ENCODE measurements at places on chromosomes 2 and 18.

- no peak for DNase-seq
Measured at GRCh38 chr2:215556979-215557378, 121.1 kb upstream of the FN1 start.

DNA sequence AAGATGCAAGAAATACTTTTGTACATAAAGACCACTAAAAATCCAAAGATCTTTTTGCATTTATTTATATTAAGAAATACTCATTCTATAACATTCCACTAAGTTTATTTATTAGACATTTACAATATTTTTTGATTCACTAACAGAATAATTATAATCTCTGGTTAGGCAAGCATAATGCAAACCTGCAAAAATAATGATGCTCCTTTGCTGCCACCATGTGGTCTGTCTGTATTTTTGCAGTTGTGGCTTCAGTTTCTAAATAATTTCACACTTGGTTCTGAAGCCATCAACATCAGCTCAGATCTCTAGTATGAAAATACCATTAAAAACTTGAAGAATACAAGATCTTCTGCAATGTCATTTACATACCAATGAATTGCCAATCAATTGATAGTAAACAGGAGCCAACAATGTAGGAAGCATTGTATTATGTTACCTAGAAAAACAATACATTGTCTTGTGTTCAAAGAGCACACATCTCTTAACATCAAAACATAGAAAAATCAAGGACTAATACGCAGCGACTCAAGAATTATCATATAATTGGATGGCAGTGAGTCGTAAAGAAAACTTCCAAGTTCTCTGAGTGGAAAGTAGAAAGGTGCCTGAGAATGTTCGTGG lies 28.8 kb upstream of the WDR75 start:
- DNase-seq, result no peak

- DNase-seq, result no peak
Measured at GRCh38 chr2:25809646-25810045, 68.6 kb downstream of the ASXL2 start.

- DNase-seq, result no peak
Measured at GRCh38 chr2:241123816-241124536, 21.9 kb upstream of the MTERF4 start.

GRCh38 chr18:52341608-52342381 lies 1.8 kb downstream of the DCC start:
- DNase-seq, result no peak

DNA sequence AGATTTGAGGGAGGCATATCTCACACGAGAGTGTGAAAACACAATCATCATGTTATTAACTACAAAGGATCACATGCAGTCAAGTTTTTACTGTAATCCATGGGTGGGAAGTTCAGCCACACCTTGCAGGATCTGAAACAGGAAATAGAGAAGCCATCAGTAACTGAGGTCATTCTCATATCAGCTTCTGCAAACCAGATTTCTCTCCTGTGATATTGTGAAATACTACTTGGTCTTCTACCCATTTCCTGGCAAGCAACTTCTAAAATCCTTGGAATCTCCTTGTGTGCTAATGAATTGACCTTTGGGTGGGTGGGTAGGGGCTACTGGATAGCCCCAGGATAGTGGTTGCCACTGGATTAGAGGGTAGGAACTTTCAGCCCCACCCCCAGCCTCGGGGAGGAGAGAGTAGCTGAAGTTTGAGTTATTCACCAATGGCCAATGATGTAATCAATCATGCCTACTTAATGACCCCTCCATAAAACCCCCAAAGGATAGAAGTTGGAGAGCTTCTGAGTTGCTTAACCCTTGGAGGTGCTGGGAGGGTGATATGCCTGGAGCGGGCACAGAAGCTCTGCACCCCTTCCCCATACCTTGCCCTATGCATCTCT lies 25.6 kb upstream of the TGIF1 start:
- DNase-seq, result no peak

GRCh38 chr2:64327510-64328414 lies 126.2 kb upstream of the LGALSL start:
- DNase-seq, result peak; percentile 31

DNA sequence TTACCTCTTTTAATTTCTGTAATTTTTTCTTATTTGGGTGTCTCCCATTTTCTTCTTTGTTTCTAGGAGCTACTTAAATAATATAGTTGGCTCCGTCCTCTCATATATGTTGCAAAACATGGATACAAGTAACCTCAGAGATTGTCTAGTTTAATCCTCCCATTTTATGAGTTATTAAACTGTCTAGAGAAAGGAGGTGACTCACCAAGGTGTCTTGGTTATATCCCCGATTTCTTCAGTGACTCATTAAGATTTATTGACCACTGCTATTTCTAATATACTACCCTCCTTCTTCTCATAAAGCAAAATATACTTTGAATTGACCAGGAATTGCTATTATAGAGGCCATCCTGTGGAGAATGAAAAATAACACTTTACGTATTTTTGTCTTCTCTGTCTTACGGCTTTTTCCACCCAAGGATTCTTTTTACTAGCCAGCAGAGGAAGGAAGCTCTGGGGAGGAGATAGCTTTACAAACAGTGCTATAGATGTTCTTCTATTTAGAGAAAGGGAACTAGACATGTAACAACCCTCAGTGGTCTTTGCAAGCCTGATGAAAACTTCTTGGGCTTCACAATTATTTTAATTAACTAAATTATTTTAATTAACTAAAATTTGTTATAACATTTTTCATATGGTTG lies 300.4 kb upstream of the TNP1 start:
- DNase-seq, result no peak

GRCh38 chr2:33529771-33530481 lies 53.5 kb downstream of the RASGRP3 start:
- no peak for DNase-seq

DNA sequence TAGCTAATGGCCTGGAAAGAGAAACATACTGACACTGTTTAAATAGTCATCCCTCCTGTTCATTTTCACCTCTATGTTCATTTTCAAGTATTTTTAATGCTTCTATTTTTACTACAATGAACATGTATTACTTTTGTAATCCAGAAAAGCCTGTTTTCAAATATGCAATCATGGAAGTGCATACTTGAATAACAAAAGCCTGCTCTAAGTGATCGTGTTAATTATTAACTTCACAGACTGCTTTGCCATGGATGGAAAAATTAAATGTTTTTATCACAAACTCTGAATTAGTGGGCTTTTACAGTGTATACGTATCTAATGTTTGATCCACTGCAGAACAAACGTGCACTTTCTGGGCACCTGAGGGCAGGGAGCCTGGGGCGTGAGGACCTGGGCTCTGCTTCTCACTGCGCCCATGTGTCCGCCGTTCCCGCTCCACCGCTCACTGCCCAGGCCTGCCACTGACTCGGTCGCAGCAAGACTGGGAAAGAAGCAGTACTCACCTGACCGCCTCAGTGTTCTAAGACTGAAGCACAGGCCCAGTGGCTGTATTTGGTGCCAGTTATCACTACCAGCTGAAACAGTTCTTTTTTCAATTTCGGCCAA lies 80.6 kb downstream of the UXS1 start:
- no peak for DNase-seq

DNA sequence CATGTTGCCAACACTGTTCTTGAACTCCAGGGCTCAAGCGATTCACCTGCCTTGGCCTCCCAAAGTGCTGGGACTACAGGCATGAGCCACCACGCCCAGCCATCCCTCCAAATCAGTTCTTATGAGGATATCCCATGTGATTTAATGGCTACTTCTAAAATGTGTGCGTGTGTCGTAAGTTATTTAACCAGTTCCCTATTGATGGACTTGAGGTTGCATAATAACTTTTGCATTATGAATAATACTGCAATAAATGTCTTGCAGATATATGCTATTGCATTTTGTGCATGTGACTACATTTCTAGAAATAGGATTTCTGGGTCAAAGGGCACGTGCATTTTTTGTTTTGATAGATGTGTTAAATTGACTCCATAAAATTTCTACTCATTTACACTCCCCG lies 19.0 kb downstream of the DIPK1C start:
- DNase-seq, result no peak

GRCh38 chr2:6877402-6878304 lies at the start of gene RSAD2:
RSAD2 (plus strand) TSS chr2:6877777; CDS start chr2:6877801, 24 bp downstream.
- DNase-seq, result no peak

DNA sequence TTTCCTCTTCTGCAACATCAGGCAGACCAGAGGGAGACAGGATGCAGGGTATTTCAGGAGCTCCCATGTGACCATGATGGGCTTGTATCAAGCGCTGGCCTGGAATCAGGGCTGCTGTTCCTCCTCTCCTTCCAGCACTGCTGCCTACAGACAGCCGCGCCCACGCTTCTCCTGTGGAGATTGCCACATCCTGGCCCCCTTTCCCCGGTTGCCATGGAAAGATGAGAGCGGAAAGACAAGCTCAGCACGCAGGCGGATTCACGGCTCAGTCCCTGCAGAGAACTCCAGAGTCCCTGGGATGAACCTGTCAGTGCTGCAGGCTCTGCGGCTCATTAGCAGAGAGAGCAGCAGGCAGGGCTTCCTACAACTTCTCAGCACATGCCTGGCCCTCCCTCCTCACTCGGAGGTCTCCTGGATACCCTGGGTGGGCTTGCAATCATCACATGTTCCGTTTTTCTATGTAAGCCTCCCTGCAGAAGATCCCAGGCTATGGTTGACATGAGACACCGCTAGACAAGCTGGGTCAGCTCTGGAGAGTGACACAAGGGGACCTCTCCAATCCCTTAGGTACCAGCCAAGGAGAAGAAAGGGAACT lies 497.8 kb upstream of the MYT1L start:
- DNase-seq, result no peak

- DNase-seq, result no peak
Measured at GRCh38 chr2:200021449-200022114, 66.2 kb downstream of the MAIP1 start.

- DNase-seq, result peak; percentile 66
Measured at GRCh38 chr2:96868555-96869280, 1.2 kb downstream of the SEMA4C start.

- DNase-seq, result no peak
Measured at GRCh38 chr2:207718521-207718920, 7.1 kb downstream of the CCNYL1 start.

DNA sequence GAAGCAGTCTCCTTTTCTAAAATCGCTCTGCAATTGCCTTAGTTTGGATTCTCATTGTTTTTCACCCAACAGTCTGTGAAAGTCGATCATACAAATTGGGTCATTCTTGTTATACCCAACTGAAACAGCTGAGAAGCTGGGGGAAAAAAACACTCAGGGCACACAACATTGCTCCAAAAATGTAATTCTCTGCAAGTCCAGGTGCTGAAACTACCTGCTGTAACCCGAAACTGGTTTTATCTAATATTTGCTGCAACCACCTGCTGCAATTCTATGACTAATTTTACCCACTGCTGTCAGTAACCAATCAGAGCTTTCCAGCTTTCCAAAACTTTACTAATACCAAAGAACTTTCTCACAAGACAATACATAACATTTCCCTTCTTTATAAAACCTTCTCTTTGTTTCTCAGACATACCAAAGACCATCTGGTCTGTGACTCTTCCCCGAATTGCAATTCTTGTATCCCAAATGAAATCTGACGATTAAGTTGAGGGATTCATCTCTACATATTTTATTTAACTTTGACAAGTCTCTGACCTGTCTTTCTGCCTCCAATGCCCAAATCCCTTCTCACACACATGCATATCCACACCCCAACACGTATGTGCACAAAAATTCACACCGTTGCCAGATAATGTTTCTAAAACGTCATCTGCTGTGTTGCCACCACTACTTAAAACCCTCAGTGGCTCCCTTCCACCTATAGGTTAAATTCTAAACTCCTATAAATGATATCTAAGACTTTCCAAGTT lies 198.3 kb downstream of the PIEZO2 start:
- no peak for DNase-seq

DNA sequence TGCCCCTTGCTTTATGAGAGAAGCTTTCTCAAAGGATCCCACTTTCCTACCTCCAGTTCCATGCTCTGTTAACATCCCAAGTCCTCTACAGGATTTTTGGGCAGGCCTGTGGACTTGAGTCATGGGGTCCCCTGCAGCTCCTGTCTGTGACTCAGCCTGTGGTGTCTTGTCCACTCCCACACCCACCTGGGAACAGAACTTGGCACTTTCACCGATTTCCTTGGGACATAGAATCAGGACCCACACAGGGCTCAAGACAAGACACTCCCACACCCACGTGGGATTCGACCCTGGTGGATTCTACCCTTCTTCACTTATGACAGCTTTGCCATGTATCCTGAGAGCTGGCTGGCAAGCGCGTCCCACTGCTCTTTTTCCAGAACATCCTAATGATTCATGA lies 30.7 kb upstream of the HDAC4 start:
- no peak for DNase-seq

- DNase-seq, result no peak
Measured at GRCh38 chr18:42281124-42281523, 326.1 kb downstream of the PIK3C3 start.

GRCh38 chr2:10798783-10799182 lies 13.8 kb downstream of the PDIA6 start:
- DNase-seq, result no peak

DNA sequence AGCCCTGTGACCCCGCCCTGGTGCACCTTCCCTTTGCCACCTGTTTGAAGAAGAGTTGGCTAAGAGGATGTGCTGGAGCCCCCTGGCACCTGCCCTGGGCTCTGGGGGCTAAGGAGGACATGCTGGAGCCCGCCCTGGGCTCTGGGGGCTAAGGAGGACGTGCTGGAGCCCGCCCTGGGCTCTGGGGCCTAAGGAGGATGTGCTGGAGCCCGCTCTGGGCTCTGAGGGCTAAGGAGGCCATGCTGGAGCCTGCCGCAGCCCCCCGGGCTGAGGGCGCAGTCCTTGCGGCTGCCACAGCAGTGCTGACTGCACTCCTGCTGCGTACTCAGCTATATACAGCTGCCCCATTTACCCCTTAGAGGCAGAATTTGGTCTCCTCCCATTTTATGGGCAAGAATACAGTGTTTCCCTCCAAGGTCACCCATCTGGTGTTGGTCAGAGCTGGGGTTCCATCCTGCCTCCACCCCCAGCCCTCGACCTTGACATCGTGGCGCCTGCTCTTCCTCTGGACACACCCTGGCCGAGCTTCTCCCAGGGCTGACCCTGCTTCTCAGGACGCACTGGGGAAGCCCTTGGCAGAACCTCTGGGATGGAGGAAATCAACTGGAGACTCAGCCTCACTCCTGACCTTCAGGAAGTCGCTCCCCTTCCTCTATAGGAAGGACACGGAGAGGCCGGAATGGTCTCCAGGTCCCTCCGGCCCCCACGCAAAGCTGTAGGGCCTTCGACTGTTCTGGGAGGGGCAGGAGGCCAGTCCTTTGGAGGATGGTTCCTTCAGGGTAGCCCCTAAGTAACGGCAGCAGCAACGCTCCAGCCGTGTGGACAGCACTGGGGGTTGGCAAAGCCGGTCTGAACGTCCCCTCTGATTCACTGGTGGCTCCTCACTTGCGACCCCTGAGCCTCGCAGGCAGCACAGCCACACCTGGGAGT lies 65.0 kb upstream of the HPCAL1 start:
- DNase-seq, result no peak
